ENCODE measurements at places on chromosomes 2 and 18. TPM values are rescaled to one million over a fixed set of nuclear protein-coding genes. Genes with fewer than 3 reads are reported as not detected.

COL4A4 gene
- total RNA-seq: not detected

FIGLA gene
- total RNA-seq: not detected

EVX2 gene
- not detected for total RNA-seq

UCN gene
- total RNA-seq: 0.78 TPM

POLR1A gene
- total RNA-seq: 86.3 TPM

UGT1A7 gene
- total RNA-seq: 0.10 TPM

C2orf72 gene
- not detected for total RNA-seq

SLC23A3 gene
- total RNA-seq: 0.84 TPM

ANKRD30B gene
- total RNA-seq: not detected

DOK6 gene
- not detected for total RNA-seq

POU3F3 gene
- total RNA-seq: not detected

FSHR gene
- not detected for total RNA-seq

ALKAL2 gene
- not detected for total RNA-seq

EPB41L3 gene
- 0.25 TPM for total RNA-seq

MBP gene
- total RNA-seq: 32.9 TPM

HOXD12 gene
- not detected for total RNA-seq

CNTNAP5 gene
- total RNA-seq: not detected

EML6 gene
- total RNA-seq: 0.28 TPM

PDE1A gene
- not detected for total RNA-seq

UGT1A4 gene
- total RNA-seq: not detected

REG3A gene
- not detected for total RNA-seq

SMC6 gene
- total RNA-seq: 20.7 TPM

IL1B gene
- total RNA-seq: 0.42 TPM

RGPD3 gene
- 0.16 TPM for total RNA-seq

RAD51AP2 gene
- not detected for total RNA-seq

COL3A1 gene
- 0.76 TPM for total RNA-seq

CIB4 gene
- total RNA-seq: not detected

FAM237A gene
- total RNA-seq: not detected

NBEAL1 gene
- 5.1 TPM for total RNA-seq

MPPE1 gene
- 31.6 TPM for total RNA-seq

TAF4B gene
- 22.5 TPM for total RNA-seq

CTAGE1 gene
- total RNA-seq: not detected

All from activated T-cell treated with anti-CD3 and anti-CD28 coated beads, Interleukin-2, amount 50 U/mL, for 4 hours (primary cell).